Endodermal cell (in vitro differentiated cells): ENCODE measurements at places on chromosomes 6 and 20. TPM values are rescaled to one million over a fixed set of nuclear protein-coding genes. Genes with fewer than 3 reads are reported as not detected.

DNA sequence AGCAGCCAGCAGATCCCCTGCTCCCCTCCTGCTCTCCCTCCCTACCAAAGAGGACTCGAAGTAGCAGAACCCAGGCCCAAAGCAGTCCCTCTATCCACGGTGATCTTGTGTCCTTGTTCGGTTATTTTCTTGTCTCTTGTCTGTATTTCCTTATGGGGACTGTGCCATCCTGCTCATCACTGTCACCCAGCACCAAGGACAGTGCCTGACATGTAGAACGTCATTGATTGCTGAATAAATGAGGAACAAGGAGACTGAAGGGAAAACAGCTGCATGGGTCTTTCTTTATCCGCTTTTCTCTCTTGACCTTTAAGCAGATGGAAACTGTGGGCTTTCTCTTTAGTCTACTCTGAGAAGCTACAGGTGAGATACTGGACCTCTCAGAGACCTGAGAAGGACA lies 29.4 kb upstream of the ZNF831 start:
- no peak for DNase-seq
- no peak overlapping the region for H3K4me3 ChIP-seq
- H3K27ac ChIP-seq, result no peak overlapping the region
- no peaks in the 10 kb centered on the region for H3K4me1 ChIP-seq

- H3K36me3 ChIP-seq, result peaks cover 36% of the 10 kb centered on the region
- peaks cover 12% of the 10 kb centered on the region for H3K4me1 ChIP-seq
- H3K27me3 ChIP-seq, result no peaks in the 10 kb centered on the region
- H3K27ac ChIP-seq, result no peak overlapping the region
Observed at GRCh38 chr20:41510224-41510623, 108.0 kb downstream of the CHD6 start.

GRCh38 chr20:58816957-58817651 lies 33.6 kb downstream of the GNAS-AS1 start:
- H3K4me1 ChIP-seq, result no peaks in the 10 kb centered on the region
- no peaks in the 10 kb centered on the region for H3K27me3 ChIP-seq
- no peaks in the 10 kb centered on the region for H3K36me3 ChIP-seq
- DNase-seq, result no peak

GRCh38 chr6:139500977-139501376 lies 126.5 kb upstream of the CITED2 start:
- H3K4me1 ChIP-seq, result no peaks in the 10 kb centered on the region
- no peaks in the 10 kb centered on the region for H3K36me3 ChIP-seq
- no peak overlapping the region for H3K4me3 ChIP-seq
- no peaks in the 10 kb centered on the region for H3K27me3 ChIP-seq

DNA sequence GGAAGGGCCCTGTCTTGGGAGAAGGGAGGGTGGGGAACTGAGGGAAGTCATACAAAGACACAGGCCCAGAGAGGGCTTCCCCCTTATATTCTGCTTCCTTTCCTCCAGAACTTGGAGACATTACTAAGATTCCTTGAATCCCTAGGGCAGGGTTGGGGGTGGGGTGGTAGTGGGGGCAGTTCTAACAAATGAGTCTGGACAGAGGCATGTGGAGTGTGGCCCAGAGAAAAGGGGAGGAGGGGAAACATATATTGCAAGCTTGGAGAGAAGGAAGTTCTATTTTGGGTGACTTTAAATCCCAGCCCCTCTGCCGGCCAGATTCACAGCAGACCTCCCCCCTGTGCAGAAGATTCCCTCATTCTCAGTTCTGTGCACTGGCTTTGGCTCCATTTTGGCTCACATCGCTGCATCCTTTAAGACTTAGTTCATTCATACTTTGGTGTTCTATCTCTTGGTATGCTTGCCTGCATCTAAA lies 43.7 kb downstream of the DAAM2 start:
- H3K27ac ChIP-seq, result no peak overlapping the region
- H3K4me3 ChIP-seq, result no peak overlapping the region
- DNase-seq, result no peak
- no peaks in the 10 kb centered on the region for H3K4me1 ChIP-seq
- H3K27me3 ChIP-seq, result peaks cover 4% of the 10 kb centered on the region
- H3K36me3 ChIP-seq, result no peaks in the 10 kb centered on the region

DNA sequence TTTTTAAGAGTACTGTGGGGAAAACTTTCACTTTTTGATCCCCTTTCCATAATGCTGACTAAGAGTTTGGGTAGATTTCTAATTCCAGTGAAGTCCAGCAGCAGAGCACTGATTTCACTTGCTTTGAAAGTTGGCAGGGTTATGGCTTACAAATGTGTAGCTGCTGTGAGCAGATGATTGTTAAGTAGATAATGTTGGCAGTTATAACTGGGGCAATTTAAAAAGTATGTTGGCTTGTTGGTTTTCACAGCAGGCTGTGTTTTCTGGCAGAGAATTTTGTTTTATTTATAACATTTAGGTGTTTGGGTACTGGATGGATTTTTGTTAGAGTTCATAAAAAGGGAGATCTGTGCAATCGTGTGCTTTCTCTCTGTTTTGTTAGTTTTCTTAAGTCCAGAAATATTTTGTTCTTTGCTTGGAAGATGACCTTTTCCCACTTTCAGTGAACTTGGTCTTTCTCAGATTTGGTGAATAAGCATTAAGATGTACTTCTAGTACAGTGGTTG lies 31.4 kb downstream of the AFDN start:
- no peaks in the 10 kb centered on the region for H3K27me3 ChIP-seq
- H3K27ac ChIP-seq, result no peak overlapping the region
- no peak for DNase-seq
- no peak overlapping the region for H3K4me3 ChIP-seq
- peaks cover 4% of the 10 kb centered on the region for H3K4me1 ChIP-seq

- no peaks in the 10 kb centered on the region for H3K27me3 ChIP-seq
- H3K4me3 ChIP-seq, result no peak overlapping the region
- H3K36me3 ChIP-seq, result no peaks in the 10 kb centered on the region
- peak; percentile 67 for DNase-seq
Observed at GRCh38 chr6:43936476-43936875, 166.5 kb downstream of the VEGFA start.

IYD gene
- total RNA-seq, result not detected in 2 replicates

ZNF391 gene
- 8.1 to 9.6 TPM (median 9.2 TPM) in 3 replicates for total RNA-seq

RNF182 gene
- 2.6 to 5.2 TPM (median 2.8 TPM) in 3 replicates for total RNA-seq

SLC24A3 gene
- total RNA-seq, result 1.8 TPM in 2 replicates

KCNK16 gene
- not detected in 3 replicates for total RNA-seq

VGLL2 gene
- total RNA-seq, result 0.15 TPM in 1 of 2 replicates, not detected in the other

NEURL2 gene
- total RNA-seq, result 6.0 to 8.5 TPM (median 6.4 TPM) in 3 replicates

COL19A1 gene
- 0.19 to 1.6 TPM (median 1.4 TPM) in 3 replicates for total RNA-seq
